ENCODE measurements at places on chromosomes 3 and 15. TPM values are rescaled to one million over a fixed set of nuclear protein-coding genes. Genes with fewer than 3 reads are reported as not detected.

The TMC3 gene
- 0.21 TPM for polyA plus RNA-seq

The CYP11A1 gene
- polyA plus RNA-seq: 2.5 TPM

The GOLGA6L4 gene
- 16.3 TPM for polyA plus RNA-seq

The SIDT1 gene
- 2.7 TPM for polyA plus RNA-seq

All from left renal pelvis (tissue), 4 donors.